ENCODE measurements at places on chromosomes 2 and 18.
A peak's percentile ranks its signal among the peaks of the same experiment; 100 is the strongest.

DNA sequence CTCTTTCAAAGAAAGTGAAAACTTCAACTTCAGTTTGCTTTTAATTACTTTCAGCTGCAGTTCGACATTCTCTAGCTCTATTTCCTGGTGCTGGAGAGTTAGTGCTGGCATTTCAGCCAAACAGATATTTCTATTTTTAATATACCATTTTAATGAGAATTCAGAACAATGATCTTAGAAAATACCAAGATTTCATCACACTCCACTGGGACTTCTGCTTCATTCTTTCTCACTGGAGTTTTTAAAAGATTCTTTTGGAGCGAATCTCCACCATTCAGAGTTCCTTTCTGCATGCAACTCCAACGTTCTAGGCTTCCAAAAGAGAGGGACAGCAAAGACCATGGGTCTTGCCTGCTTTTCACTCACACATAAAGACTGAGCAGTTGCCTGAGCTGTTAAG lies 94.2 kb downstream of the CABLES1 start:
- no peak for DNase-seq

DNA sequence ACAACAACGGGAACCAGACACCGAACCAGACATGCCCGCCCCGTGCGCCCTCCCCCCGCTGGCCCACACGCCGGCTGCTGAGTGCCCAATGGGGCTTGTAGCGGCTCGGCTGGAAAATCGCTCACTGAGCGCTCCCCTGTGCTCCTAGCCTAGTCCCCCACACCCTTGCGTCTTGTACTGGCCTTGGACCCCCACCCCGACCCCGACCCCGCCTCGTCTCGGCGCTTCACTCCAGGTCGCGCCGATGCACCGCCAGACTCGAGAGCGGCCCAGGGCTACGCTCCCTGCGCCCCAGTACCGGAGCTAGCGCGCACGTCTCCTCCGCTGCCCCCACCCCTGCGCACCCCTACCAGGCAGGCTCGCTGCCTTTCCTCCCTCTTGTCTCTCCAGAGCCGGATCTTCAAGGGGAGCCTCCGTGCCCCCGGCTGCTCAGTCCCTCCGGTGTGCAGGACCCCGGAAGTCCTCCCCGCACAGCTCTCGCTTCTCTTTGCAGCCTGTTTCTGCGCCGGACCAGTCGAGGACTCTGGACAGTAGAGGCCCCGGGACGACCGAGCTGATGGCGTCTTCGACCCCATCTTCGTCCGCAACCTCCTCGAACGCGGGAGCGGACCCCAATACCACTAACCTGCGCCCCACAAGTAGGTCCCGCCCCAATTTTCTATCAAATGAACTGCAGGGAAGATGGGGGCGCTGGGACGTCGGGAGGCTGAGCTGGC lies 1.5 kb downstream of the GAD1 start:
- peak; percentile 32 for DNase-seq

DNA sequence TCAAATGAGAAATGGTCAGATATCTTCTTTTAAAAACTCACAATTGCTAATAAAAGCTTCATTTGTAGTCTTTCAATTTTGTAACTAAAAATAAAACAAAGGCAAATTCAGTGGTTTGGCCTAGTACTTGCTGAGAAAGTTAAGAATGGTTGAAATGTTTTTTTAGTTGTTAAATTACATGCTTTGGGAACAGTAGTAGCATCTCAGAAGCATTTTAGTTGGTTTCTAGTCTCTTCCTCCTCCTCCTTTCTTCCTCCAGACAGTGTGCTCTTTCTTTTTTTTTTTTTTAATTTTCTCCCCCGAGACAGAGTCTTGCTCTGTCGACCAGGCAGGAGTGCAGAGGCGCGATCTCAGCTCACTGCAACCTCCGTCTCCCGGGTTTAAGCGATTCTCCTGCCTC lies 9.8 kb downstream of the TRAK2 start:
- no peak for DNase-seq

DNA sequence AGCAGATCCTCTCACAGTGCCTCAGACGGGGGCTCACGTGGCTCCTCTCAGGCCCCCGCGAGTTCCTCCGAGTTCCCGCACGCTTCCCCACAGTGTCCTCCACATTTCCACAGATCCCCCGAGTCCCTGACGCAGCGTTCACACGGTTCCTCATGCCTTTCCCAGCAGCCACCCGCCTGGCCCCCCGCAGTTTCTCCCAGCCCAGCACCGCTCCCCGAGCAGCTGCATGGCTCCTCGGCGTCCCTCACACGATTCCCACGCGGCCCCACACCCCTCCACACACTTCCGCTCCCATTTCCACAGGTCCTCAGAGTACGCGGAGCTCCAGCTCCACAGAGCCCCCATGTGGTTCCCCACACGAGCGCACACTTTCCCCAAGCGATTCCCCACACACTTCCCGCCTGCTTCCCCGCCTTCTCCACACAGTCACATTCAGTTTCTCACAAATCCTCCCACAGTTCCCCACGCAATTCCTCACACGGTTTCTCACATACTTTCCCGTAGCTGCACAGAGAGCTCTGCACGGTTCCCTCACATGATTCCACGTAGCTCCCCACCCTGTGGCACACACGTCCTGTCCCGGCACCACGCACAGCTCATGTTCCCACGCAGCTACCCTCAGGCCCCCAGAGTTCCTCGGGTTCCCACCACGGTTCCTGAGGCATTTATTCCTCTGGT lies 39.9 kb downstream of the KIF1A start:
- DNase-seq = no peak

DNA sequence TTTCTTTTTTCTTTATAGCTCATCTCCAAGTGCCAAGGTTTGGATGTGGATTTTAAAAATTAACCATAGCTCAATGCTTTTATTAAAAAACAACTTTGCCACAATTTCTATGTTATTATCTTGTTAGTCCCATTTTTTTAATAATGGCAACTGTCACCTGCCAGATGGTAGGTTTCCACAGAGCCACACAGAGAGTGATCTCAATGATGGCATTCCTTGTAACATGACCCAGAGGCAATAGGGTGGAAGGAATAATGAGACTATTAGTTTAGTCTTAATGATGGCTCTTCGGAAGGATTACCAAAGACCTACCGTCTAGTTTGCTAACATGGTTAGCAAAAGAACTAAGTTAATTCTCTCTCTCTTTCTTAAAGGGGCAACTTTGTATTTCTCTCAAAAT lies 64.0 kb downstream of the REL start:
- no peak for DNase-seq

GRCh38 chr2:26172189-26172870 lies 558 bp upstream of the GAREM2 start:
- no peak for DNase-seq

- no peak for DNase-seq
Observed at GRCh38 chr2:177568893-177569292, 176.3 kb downstream of the AGPS start.

- DNase-seq = no peak
Observed at GRCh38 chr2:70902067-70902442, 33.6 kb upstream of the ATP6V1B1 start.

DNA sequence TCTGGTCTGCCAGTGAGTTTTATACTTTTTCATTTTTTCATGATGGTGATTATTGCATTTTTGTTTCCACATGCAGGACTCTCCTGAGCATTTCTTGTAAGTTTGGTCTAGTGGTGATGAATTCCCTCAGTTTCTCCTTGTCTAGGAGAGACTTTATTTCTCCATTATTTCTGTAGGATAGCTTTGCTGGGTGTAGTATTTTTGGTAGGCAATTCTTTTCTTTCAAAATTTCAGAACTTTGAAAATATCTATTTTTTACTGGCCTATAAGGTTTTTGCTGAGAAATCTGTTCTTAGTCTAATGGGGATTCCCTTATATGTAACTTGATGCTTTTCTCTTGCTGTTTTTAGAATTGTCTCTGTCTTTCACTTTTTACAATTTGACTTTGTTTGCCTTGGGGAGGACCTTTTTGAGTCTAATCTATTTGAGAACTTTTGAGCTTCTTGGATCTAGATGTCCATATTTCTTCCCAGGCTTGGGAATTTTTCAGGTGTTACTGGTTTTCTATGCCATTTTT lies 149.1 kb downstream of the UBR3 start:
- no peak for DNase-seq

DNA sequence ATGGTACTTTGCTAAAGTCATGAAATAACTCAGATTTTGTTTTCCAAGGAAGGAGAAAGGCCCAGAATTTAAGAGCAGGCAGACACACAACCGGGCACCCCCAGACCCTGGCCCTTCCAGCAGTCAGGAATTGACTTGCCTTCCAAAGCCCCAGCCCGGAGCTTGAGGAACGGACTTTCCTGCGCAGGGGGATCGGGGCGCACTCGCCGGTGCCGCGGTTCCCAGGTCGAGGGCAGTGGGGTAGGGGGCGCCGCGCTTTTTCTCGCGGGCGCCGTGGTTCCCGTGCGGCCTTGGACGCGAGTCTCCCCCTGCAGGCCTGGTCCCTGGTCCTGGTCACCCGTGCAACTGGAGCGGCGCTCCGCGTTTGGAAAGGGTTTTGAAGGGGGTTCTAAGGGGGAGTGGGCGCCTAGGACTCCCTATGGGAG lies 1.2 kb downstream of the ZNF236 start:
- no peak for DNase-seq

GRCh38 chr2:6444514-6444913 lies 421.2 kb downstream of the CMPK2 start:
- DNase-seq = no peak

- no peak for DNase-seq
Observed at GRCh38 chr2:147679191-147679954, 165.5 kb upstream of the ACVR2A start.

DNA sequence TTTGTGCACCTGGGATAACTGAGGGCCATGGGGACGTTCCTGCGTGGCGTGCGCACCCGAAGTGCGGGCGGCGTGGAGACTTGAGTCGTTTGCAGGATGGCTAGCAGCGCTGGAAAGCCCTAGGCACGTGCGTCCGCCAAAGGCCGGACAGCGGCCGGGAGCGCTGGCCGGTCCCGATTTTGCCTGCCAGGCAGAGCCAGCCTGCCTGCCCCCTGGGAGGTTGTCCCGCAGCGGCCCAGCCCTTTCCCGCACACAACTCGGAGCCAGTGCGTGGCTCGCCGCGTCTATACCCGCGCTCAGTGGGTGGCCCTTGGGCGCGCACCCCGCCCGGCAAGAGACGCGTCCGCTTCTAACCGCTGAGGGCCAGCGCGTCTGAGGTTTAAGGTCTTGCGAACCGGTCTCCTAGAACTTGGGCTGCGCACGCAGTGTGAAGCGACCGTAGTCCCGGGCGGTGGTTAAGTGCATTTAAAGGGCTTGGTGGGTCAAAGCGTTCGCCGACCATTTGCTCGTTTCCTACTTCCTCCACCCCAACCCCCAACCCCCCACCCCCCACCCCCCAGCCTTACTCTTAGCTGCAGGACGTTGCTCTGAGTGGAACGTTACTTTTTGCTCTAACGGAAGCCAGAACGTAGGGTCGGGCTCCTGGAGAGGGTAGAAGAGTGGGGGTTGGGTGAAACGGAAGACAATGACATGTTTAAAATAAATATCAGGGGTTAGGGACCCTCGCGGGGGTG lies 627 bp downstream of the CDCA7 start:
- DNase-seq = peak; percentile 46

DNA sequence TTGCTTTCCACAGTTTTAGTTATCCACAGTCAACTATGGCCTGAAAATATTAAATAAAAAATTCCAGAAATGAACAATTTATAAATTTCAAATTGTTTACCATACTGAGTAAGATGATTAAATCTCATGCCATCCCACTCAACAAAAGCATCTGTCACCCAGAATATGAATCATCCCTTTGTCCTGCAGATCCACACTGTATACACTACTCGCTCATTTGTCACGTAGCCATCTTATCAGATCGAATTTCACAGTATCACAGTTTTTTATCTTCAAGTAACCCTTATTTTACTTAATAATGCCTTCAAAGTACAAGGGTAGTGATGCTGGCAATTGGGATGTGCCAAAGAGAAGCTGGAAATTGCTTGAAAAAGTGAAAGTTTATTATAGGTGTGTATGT lies 291.8 kb upstream of the LRATD1 start:
- DNase-seq = no peak

GRCh38 chr18:80190311-80190710 lies 57.0 kb downstream of the PARD6G start:
- DNase-seq = no peak

DNA sequence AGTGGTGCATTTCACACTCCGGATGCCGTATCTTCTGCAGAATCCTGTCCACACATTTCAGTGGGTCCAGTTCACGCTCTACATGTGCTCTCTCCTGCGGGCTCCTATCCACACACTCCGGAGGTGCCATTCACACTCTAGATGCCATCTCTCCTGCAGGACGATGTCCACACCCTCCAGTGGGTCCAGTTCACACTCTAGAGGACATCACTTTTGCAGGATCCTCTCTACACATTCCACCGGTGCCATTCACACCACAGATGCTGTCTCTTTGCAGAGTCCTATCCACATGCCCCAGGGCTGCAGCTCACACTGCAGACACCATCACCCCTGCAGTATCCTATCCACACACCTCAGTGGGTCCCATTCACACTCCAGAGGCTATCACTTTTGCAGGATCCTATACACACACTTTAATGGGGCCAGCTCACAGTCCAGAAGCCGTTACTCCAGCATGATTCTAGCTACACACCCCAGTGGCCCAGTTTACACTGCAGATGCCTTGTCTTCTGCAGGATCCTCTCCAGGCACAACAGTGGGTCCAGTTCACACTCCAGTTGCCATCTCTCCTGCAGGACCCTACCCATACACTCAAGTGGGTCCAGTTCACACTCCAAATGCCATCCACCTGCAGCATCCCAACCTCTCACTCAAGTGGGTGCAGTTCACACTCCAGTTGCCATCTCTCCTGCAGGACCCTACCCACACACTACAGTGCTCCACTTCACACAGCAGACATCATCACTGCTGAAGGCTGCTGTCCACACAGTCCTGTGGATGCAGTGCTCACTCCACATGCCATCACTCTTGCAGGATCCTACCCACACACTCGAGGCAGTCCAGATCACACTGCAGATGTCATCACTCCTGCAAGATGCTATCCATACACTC lies 2.1 kb upstream of the PXDN start:
- no peak for DNase-seq

- no peak for DNase-seq
Observed at GRCh38 chr2:153584244-153584643, 105.7 kb upstream of the RPRM start.

GRCh38 chr2:26608557-26608956 lies 32.6 kb downstream of the CIB4 start:
- DNase-seq = no peak

GRCh38 chr2:29880084-29880483 lies 41.3 kb downstream of the ALK start:
- DNase-seq = no peak
